ENCODE measurements at places on chromosomes 11 and 22. TPM values are rescaled to one million over a fixed set of nuclear protein-coding genes. Genes with fewer than 3 reads are reported as not detected.

GRCh38 chr11:19646308-19646707, 66.3 kb upstream of the NAV2 start:
- no peaks in the 10 kb centered on the region for H3K4me1 ChIP-seq
- DNase-seq, result no peak
- H3K27ac ChIP-seq, result no peak overlapping the region
- no peaks in the 10 kb centered on the region for H3K36me3 ChIP-seq
- H3K4me3 ChIP-seq, result no peak overlapping the region
- no peaks in the 10 kb centered on the region for H3K27me3 ChIP-seq

- peaks cover 8% of the 10 kb centered on the region for H3K27me3 ChIP-seq
- no peak overlapping the region for H3K4me3 ChIP-seq
- H3K36me3 ChIP-seq, result no peaks in the 10 kb centered on the region
- peaks cover 27% of the 10 kb centered on the region for H3K4me1 ChIP-seq
Observed at GRCh38 chr22:45271667-45272201, 13.0 kb upstream of the UPK3A start.

The ANKK1 gene
- total RNA-seq, result 0.88 TPM

DNA sequence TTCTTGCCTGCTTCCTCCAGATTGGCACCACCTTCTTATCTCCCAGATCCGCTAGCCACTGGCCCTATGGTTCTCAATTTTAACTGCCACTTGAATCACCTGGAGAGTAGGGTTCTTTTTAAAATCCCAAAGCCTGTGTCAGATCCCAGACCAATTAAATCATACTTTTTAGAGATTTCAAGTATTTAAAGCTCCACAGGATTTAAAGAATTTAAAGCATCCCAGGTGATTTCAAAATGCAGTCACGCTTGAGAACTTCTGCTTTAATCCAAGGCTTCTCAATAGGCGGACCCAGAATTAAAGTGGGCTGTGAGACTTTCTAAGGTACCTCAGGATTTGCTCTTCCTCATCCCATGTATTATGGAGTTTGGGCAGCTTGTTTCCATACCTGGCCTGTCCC, 400.0 kb downstream of the SOX6 start:
- H3K27ac ChIP-seq, result no peak overlapping the region
- no peak for DNase-seq
- no peak overlapping the region for H3K4me3 ChIP-seq
- H3K4me1 ChIP-seq, result no peaks in the 10 kb centered on the region
- no peaks in the 10 kb centered on the region for H3K36me3 ChIP-seq

DNA sequence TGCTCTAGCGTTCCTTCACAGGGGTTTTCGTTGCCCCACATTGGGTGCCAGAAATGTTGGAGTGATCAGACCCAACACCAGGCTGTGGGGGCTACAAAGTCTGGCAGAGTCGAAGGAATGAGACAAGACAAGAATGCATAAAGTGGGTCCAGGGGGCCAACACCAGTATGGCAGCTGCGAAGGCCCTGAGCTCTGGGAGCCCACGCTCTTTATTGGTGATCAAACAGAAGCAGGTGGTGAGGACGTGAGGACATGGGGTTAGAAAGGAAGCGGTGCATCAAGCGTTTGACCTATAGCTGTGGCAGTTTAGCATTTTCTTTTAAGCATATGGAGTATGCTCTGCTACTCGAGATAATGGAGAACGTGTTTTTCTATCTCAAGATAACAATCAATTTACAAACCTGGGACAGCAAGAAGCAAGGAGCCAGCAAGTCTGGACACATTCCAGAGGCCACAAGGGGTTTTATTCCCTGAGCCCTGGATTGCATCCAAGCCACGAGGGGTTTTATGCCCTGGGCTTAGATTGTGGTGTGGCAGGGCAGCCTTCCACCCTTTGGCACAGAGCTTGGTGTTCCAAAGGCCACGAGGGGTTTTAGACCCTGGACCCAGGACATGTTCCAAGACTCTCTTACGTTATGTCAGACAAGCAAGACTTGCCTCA, 3.9 kb upstream of the DNAJB13 start:
- H3K27me3 ChIP-seq, result no peaks in the 10 kb centered on the region
- DNase-seq, result no peak
- no peak overlapping the region for H3K4me3 ChIP-seq
- H3K27ac ChIP-seq, result no peak overlapping the region
- H3K36me3 ChIP-seq, result no peaks in the 10 kb centered on the region
- no peaks in the 10 kb centered on the region for H3K4me1 ChIP-seq

DNA sequence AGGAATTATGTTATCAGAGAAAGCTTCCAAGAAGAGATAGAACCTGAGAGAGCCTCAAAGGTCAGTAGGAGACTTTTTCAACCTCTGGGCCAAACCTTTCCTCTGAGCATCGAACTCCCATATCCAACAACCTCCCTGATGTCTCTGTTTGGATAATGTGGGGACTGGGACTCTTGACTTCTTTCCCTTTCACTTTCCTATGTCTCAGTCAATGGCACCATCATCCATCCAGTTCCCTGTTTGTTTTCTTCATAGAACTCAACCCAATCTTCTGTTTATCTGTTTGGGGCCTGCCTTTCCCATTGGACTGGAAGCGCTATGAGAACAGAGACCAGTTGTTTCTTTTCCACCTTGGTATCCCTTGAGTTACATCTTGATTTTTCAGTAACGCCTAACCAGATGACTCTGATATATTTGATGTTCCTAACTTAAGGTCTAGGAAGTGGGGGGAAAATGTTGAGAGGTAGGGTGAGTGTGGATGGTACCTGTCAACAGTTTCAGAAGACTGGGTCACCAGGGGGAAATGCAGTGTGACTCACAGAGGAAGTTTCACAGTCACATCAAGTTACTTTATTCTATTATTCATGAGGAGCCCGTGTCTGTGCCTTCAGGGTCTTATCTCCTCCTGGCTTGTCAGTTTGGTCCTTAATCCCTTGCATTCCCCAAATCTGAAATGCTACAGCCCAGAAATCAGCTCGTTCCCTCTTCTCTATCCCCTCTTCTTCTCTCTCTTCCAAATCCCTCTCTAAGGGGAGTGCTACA, 4.5 kb upstream of the KCNE3 start:
- H3K27ac ChIP-seq, result no peak overlapping the region
- H3K4me1 ChIP-seq, result peaks cover 10% of the 10 kb centered on the region
- no peak for DNase-seq
- no peaks in the 10 kb centered on the region for H3K36me3 ChIP-seq
- peaks cover 5% of the 10 kb centered on the region for H3K27me3 ChIP-seq

DNA sequence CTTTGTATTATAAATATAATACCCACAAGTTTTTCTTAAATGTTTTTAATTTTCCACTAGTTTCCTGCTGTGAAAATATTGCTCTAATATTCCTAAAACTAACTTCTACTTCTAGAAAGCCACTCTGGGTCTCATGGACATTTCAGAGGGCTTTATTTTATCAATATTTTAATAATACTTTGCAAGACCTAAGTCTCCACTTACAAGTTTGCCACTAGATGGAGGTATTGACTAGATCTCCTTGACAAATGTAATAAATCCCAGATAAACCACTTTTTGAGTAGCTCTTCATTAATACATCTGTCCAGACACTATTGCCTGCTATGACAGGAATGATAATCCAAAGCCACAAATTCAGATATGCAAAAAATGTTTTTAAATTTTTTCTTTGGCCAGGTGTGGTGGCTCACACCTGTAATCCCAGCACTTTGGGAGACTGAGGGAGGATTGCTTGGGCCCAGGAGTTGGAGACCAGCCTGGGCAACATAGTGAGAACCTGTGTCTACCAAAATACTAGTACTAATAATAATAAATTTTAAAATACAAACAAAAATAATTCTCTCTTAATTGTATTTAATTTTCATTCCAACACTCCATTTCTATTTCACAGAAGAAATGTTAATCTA, 3.5 kb upstream of the ACAT1 start:
- H3K4me3 ChIP-seq, result no peak overlapping the region
- DNase-seq, result peak; percentile 65
- peaks cover 24% of the 10 kb centered on the region for H3K4me1 ChIP-seq
- no peak overlapping the region for H3K27ac ChIP-seq
- H3K27me3 ChIP-seq, result no peaks in the 10 kb centered on the region
- no peaks in the 10 kb centered on the region for H3K36me3 ChIP-seq

Measured in spinal cord (tissue), 10 donors.